ENCODE measurements at places on chromosomes 3 and 15.

GRCh38 chr3:193791041-193792032, 198.3 kb downstream of the OPA1 start:
- no peak for DNase-seq

DNA sequence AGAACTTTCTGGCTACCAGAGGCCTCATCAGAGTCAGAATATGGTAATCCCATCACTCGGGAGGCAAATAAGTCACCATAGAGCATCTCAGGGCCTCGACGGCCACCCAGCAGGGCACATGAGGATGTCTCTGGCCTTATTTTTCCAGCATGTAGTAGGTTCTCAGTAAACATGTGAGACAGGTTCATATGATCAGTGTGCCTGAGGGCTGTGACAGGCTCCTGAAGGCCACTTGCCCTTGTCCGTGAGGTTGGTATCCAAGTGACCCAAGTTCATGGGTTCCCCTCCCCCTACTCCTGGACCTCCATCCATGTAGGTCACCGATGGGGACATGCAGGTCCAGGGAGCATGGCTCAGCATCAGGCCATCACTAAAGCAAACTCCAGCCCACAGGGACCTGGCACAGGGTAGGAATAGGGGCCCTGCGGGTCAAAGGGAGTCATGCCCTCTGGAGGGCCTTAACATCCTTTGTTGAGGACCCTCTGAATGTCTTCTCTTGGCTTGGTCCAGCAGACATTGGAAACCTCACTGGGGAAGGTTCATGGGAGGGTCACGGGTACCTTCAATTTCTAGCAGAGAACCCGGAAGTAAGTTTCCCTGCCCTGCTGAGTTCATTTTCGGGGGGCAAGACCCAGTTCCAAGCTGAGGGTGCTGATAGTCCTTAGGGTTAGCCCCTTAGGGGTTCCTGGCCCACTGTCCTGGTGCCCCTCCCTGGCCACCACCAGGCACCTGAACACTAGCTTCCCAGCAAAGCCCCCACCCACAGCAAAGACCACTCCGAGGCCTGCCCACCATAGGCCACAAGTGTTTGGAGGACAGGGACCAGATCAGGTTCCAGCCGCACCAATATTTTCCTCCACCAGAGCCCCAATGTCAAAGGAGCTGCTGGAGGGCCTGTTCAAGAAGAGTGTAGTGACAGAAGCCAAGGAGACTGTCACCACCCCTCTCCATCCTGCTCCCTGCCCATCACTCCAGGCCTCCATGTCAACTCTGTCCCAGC, 61.1 kb downstream of the ZNF445 start:
- DNase-seq: no peak

- DNase-seq: no peak
Observed at GRCh38 chr3:40841570-40842109, 316.9 kb downstream of the ZNF621 start.

DNA sequence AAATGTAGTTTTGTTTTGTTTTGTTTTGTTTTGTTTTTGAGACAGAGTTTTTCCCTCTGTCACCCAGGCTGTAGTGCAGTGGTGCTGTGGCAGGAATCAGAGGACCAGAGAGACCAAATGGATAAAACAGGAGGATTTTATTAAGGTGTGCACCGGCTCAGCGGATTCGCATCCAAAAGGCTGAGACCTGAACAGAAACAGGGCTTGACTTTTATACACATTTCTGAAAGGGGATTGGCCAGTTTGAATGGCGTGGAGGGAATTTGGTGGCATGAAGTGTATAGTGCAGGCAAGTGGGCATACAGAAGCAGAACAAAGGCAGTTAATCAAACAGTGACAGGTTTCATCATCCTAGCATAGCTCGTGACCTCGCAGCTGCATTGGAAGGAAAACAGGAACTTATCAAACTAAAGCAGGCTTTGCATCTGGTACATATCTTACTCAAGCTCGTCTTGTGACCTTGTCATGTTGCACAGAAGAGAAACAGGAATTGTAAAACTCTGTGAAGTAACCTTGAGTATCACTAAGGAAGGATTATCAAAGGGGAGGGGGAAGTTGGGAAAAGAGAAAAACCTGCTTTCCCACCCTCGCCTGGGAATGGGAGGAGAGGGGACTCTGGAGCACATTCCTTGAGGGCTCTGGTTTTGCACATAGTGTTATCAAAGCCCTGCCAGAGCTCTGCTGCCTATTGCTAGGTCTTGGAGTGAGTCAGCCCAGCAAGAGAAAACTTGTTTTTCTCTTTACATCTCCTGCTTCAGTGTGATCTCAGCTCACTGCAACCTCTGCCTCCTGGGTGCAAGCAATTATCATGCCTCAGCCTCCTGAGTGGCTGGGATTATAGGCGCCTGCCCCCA, 38.5 kb downstream of the C3orf62 start:
- no peak for DNase-seq

DNA sequence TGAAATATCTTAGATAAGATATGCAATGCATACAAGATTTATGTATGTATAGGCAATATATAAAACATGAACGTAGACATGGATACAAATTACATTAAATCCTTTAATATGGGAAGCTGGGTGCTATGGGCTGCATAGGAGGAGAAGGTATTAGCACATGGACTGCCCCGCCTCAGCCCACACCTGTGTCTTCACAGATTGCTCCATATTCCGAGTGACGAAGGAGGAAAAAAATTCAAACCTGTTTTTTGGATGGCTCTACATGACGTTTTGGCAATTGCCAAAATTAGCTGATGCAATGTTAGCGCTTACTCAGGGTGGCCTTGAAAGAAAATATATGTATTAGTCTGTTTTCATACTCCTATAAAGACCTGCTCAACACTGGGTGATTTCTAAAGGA, 223.4 kb upstream of the SLCO3A1 start:
- DNase-seq: no peak

DNA sequence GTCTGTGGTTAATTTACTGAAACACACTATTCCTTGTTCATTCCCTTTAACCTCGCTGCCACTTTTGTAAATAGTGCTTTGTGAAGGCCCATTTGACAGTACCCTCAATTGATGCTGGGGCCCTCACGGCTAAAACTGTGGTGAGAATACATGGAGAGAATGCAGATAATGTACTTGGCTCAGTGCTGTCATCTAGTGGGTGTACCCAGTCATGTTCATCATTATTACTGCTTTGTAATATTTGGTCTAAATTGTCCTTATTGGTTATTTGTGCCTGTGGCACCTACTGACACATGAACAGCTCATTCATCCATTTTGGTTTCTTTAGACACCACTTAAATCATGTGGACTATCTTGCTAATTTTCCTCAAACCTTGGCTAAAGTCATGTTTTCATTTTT, 543.6 kb downstream of the EDEM1 start:
- no peak for DNase-seq

DNA sequence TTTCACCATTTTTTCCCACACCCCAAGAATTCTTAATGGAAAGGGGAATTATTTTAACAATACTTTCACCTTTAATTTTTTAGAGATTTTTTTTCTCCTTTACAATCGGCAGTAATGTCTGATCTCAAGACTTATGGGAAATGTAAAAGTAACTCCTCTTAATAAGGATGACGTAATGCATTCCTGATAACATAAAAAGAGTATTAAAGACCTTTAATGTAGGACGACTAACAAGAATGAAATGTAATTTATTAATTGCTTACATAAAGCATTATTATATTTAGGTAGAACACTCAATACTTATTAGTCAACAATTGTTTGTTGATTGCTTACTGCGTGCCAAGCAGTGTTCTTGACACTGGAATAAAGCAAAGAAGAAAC, 416.8 kb upstream of the NAALADL2 start:
- DNase-seq: no peak

- DNase-seq: no peak
Observed at GRCh38 chr3:140753865-140754754, 76.2 kb downstream of the TRIM42 start.

DNA sequence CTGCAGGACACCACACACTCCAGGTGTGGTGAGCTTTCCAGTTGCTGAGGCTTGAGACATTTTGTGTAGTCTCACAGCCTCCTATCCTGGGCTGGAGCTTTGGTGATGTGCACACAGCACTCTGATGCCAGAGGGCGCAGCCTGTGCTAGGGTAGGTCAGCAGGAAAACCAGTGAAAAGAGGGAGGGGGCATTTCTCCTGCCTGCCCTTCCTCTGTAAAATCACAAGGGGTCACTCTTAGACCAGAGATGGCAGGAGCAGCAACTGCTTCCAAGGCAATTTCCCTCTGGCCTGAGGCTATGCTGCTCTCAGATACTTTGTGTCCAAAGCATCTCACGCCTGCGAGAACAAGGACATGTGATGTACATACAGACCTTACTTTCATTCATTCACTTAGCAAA, 16.5 kb upstream of the MUSTN1 start:
- no peak for DNase-seq

DNA sequence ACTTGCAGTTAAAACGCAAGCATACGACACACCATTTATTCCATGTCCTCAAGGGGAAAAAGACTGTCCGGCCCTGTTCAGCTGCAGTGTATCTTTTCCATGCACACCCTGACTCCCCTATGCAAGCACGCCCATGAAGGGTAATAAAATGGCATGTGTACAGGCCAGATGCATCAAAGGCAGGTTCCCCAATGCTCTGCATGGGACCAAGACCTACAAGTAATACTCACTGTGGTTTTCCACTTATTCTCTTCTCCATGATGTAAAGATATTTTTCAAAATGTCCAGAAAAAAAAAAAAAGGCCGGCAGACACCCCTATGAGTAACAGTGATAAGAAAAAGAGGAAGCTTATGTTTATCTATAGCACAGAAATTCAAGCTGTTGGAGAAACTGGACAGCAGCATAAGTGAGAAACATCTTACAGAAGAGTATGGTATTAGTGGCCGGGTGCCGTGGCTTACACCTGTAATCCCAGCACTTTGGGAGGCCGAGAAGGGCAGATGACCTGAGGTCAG, 70.8 kb downstream of the MCF2L2 start:
- no peak for DNase-seq

DNA sequence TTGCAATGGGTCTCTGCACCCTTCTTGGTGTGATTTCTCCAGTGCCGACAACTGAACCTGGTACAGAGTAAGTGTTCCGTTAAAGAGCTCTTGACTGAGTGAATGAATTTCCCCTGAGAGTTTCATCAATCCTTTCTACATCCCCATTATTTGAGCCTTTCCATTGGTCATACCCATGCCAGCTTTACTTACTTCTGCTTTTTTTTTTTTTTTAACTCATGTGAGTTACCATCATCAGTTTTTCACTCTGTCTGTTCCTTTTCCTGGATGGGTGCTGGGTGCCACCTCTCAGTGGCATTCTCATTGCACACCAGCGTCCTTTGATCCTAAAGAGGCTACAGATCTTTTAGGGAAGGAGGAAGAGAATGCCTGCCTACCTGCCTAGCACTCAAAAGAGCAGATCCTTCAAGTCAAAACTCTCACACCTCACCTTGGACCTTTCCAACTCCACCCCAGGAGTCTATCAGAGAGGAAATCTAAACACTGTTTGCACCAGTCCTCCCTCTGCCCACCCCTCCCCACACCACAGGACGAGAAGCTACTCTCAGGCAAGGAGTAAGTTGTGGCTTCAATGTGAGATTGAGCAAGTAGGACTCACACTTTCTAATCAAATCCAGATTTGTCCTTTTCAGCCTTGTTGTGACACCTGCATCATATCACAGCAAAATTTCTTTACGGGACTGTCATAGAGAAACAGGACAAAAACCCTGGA, 13.1 kb upstream of the USP3 start:
- no peak for DNase-seq

DNA sequence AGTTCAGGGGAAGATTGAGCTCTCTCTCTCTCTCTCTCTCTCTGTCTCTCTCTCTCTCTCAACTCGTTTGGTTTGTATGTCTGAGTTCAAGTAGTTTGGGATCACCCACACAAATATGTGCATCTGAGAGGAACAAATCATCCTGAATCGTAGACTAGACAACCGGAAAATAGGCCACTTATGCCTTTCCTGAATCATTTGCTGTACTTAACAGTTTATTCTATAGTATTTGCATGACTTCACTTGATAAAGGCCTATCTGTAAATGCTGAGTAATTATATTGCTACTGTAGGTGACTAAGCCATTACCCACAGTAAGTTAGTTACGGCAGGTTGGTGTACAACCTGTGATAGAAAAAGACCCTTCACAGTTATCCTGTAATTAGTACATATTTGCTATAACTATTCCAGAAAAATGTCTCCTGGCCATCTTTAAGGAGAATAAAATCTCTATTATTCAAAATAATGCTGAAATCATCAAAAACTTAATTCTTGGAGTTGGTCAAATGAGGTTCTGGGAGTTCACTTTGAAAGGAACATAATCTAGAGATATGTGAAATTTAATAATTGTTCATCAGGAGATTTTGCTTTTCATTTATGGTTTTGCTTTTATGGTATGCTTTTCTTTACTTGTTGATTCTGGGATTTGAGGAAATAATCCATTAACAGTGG, 31.1 kb downstream of the OXSM start:
- no peak for DNase-seq

DNA sequence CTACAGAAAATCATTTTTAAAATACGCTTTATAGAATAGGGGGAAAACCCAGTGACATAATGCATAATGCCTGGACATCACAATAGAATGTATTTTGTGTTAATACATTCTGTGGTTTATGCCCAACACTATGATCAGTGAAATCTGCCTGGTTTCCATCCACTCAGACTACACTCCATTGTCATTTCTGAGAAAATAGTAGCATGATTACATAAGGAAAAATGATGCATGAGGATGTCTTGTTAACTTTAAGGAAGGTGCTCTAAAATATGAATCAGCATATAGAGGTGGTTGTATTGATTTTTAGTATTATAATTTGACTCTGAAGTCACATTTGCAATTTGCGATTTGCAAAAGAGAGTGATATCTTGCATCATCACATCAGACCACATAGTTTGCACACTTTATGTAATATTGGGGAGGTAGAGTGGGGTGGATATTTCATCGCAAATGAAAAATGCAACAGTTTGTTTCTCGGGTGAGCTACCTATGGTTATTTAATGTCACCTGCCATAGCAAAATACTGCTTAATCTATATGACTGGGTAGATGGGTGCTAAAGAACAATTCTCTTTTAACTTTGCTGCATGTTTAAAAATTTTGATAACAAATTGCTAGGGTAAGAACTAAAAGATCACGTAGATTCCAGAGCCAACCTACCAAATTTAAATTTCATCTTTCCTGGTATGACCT, 403.9 kb downstream of the IL5RA start:
- DNase-seq: no peak

DNA sequence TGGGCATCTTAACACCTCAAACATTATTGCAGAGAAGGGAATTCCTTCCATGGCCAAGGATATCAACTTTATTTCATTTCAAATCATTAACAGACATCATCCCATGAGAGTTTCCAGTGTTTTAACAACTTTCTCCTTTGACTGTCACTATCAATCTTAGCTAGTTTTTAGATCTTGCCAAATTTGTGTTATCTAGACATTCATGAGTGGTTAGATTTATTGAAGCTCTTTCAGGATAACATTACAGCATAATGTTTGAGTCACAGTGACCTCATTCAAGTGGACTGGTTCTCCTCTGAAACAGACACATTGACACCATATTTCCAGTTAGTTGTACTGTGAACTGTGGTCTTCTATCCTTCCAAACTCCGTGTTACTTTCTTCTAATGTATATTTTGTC, 8.6 kb upstream of the TNFAIP8L3 start:
- DNase-seq: no peak

Data from natural killer cell treated with Interleukin-12 subunit alpha and Interleukin-12 subunit beta and Interleukin-15 and Interleukin-18, amount 100 ng/mL, for 72 hours (primary cell).